ENCODE measurements at places on chromosomes 16 and 17.

- DNase-seq: peak; percentile 17
Measured at GRCh38 chr16:80347900-80348299, 192.9 kb upstream of the DYNLRB2 start.

GRCh38 chr17:27628376-27628775 is 2.6 kb upstream of the LGALS9 start:
- no peak for DNase-seq

GRCh38 chr16:9943121-9943520 is 239.1 kb downstream of the GRIN2A start:
- DNase-seq: no peak

DNA sequence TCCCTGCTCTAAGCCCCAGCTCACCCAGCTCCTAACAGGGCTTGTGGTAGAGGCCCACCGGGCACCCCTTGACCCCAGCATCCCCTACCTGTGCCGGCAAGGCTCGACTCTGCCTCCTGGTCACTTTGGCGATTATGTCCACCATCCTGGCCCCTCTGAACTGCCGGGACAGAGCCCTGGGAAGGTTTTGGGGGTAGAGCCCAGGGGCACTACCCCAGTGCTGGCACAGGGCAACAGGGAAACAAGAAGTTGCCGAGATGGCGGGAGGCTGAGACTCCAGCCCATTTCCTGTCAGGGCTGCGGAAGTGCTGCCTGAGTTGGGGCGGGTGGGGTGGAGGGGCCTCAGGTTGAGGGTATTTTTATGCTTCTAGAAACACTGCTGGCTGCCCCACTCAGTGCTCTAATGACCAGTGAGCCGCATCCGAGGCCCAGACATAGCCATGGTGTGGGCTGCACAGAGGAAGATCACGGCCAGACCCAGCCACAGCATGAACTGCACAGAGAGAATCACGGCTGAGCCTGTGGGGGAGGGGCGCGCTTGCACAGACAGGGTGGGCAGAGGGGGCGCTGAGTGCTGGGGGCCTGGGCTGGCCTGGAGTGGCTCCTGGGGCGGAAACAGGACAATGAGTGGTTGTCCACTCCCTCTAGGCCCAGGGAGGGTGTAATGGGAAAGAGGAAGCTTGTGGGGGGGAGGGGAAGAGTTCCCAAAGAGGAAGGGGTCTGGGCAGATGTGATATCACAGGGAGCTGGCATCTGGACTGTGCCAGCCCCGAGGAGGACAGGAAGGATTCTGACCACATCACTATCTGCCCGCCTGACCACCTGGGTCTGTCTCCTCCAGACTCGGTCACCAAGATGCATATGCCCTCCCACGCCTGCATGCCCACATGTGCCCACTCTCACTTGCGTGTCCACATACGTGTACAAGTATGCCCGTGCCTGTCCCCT is 22.3 kb downstream of the ARHGAP27 start:
- DNase-seq: peak; percentile 25

DNA sequence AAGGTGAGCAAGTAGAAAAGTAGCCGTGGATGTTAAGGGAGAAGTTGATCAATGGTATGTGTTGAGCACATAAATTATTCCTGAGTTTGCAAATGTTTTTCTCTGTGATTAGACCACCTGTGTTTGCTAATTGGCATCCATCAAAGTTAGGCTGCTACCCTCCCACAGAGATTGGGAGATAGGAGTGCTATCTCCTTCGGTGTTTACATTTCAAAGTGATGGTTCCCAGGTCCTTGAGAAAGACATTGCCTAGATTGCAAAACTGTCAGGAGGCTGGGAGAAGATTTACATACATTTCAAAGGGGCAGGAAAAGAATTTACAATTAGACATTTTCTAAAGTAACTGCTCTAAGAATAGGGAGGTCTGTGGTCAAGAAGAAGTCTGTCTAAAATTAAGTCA is 54.3 kb upstream of the CNTNAP4 start:
- DNase-seq: no peak

- DNase-seq: no peak
Measured at GRCh38 chr16:26645614-26646013, 421.1 kb upstream of the C16orf82 start.

- DNase-seq: no peak
Measured at GRCh38 chr17:20280851-20281250, 186.5 kb downstream of the LGALS9B start.

DNA sequence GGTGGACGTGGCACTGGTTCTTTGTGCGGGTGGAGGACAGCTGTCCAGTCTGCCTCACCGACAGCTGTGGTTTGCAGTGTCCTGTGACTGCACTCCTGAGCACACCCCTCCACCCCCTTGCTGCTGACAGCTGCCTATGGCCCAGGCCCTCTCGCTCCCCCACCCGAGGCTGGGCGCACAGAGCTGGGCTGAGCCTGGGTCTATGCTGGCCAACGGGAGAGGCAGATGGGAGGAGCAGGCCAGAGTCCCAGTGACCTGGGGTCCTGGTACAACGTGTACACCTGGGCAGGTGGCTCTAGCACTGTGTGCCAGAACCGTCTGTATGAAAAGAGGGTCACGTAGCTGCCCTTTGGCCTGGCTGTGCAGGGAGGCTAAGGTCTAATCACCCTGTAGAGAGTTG is 30.5 kb downstream of the BAIAP2 start:
- DNase-seq: no peak

GRCh38 chr17:17303010-17303846 is at the start of gene NT5M:
Gene NT5M, plus strand, starts transcription at chr17:17303373. Its CDS starts 178 bp downstream, at chr17:17303551.
- DNase-seq: peak; percentile 80

DNA sequence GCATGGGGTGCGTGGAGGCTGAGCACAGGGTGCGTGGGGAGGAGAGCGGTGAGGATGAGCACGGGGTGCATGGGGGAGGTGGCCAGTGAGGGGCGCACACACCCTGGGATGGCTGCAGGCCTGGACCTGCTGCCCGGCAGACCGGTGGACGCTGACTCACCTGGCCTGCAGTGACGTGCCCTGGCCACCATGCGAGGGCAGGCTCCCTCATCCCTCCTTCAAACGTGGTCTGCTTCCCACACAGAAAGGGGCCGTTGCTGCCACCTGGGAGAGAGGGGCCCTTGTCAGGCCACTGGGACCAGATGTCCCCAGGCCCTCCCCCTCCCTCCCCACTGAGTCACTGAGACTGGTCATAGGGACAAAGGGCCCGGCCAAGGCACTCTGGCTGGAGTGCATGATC is 20.1 kb upstream of the APRT start:
- DNase-seq: no peak

- no peak for DNase-seq
Measured at GRCh38 chr17:77386502-77387192, 245.9 kb downstream of the SEC14L1 start.

DNA sequence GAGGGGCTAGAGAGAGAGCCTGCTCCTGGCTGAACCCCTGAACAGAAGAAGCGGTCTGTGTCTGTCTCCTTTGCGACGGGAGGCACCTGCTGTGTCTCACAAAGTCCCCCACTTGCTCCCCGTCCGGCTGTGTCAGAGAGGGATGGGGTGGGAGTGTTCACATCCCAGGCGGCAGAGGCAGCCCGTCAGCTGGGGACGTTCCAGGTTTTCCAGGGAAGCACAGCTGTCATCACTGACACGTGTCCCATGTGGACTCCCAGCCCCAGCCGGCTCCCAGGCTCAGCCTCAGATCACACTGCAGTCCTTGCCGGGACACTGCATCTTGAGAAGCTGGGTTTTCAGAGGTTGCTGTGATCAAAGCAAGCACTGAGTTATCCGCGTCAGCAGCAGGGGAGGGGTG is 1.6 kb downstream of the TELO2 start:
- no peak for DNase-seq

- no peak for DNase-seq
Measured at GRCh38 chr17:72387969-72388368, 267.1 kb downstream of the SOX9 start.

- DNase-seq: no peak
Measured at GRCh38 chr16:72917051-72917450, 130.9 kb downstream of the ZFHX3 start.

- DNase-seq: no peak
Measured at GRCh38 chr17:49676276-49676868, 1.5 kb downstream of the SPOP start.

DNA sequence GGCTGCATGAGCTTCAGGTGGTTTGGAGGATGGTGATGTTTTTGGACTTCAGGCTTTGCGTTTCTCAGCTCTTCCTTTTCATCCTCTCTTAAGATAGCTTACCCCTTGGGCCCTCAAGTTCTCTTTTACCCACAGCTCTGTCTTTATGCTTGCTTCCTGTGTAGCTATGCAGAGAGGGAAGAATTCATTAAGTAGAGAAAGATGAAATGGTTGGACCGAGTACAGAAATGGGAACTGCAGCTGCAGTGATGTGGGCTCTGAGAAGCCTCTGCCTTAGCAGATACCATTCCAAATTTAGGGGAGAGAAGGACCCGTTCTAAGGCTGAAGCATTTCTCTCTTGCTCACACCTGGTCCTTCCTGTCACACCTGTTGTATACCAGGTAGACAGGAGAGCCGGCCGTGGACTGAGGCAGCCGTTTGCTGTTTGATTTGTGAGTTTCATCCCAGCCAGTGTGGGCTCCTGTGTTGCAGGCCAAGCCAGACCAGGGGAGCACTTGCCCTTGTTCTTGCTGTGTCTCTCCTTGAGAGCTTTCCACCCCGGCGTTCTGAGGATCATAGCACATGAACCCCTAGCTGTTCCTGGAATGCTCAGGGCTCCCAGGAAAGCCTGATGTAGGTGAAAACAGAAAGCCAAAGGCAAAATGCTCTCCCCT is 392.7 kb downstream of the CPPED1 start:
- DNase-seq: no peak

GRCh38 chr17:9684955-9685621 is 39.8 kb downstream of the USP43 start:
- DNase-seq: no peak
